ENCODE measurements at places on chromosomes 5 and 9. TPM values are rescaled to one million over a fixed set of nuclear protein-coding genes. Genes with fewer than 3 reads are reported as not detected.

RGMB gene
- 5.2 TPM for polyA plus RNA-seq

ADAMTSL2 gene
- polyA plus RNA-seq: 12.9 TPM

OR1Q1 gene
- not detected for polyA plus RNA-seq

PHAX gene
- 9.7 TPM for polyA plus RNA-seq

SMIM33 gene
- not detected for polyA plus RNA-seq

PCDHB5 gene
- 2.3 TPM for polyA plus RNA-seq

FAM163B gene
- polyA plus RNA-seq: not detected

CTNND2 gene
- polyA plus RNA-seq: 30.7 TPM

PDZD2 gene
- polyA plus RNA-seq: 1.4 TPM

- no peak overlapping the region for H3K4me3 ChIP-seq
- DNase-seq: no peak
- no peak overlapping the region for H3K27ac ChIP-seq
- no peaks in the 10 kb centered on the region for H3K36me3 ChIP-seq
- no peaks in the 10 kb centered on the region for H3K27me3 ChIP-seq
Measured at GRCh38 chr5:153613144-153613543, 122.7 kb downstream of the GRIA1 start.

- no peaks in the 10 kb centered on the region for H3K4me1 ChIP-seq
- H3K4me3 ChIP-seq: peak overlapping the region; percentile 90
- H3K27me3 ChIP-seq: no peaks in the 10 kb centered on the region
- no peak for DNase-seq
- H3K27ac ChIP-seq: peak overlapping the region; percentile 80
Measured at GRCh38 chr9:113350107-113350661, 843 bp downstream of the BSPRY start.

DNA sequence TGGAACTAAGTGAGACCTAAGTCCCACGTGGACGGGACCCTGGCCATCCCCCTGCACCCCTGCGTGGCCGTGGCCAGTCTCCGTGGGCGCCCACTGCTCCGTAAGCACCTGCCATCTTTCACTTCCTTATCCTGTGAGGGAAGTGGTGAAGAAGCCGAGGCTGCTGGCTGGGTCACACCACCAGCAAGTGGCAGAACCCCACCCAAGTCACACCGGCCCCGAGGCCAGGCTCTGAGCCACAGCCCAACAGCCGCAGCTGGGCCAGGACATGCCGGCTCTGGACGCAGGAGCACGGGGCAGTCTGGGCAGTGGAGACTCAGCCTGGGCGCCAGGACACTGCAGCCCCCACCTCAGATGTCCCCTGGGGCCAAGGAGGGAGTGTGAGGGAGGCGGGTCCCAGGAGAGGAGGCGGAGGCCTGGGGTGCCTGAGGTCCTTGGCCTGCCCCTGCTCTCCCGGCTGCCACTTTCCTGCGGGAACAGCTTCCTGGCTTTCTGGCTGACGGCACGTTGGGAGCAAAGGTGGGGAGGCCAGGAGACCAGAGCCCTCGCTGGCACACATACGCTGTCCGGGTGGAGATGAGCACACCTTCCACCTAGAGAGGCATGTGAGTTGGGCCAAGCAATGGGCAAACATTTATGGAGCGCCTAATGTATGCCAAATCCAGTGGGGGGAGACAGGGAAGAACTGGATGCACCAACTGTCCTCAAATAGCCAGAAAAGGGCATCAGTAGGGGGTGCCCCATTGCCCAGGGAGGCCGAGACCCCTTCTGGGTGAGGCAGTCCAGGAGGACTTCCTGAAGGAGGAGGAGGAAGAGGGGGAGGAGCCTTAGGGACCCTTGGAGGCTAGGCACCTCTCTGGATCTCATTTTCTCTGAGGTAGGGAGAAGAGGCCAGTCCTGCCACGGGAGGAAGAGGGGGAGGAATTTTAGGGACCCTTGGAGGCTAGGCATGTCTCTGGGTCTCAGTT is 43.9 kb upstream of the EGFL7 start:
- DNase-seq: peak; percentile 74
- peak overlapping the region; percentile 52 for H3K27ac ChIP-seq
- H3K36me3 ChIP-seq: no peaks in the 10 kb centered on the region
- H3K4me1 ChIP-seq: peaks cover under 1% of the 10 kb centered on the region
- no peaks in the 10 kb centered on the region for H3K27me3 ChIP-seq

GRCh38 chr5:91277093-91277626 is 106.0 kb downstream of the ARRDC3 start:
- no peak for DNase-seq
- no peaks in the 10 kb centered on the region for H3K36me3 ChIP-seq

- DNase-seq: no peak
- peaks cover 28% of the 10 kb centered on the region for H3K4me1 ChIP-seq
Measured at GRCh38 chr9:79577969-79578723, 6.4 kb downstream of the TLE4 start.

DNA sequence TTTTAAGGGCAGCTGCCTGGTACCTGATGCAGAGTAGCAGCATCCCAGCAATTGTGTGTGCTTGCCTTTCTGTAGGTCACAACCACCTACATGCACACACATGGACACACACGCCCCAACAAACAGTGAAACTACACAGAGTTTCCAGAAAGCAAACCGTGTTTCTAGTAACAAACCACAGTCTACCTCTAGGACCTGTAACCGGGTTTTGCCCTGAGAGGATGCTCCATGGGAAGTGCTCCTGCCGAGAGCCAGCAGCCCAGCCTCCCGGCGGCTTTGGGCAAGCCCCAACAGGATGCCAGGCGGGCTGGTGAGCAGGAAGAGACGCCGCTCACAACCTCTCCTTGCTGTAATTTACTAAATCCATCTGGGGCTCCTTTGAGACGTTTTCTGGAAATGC is 4.1 kb upstream of the TCF7 start:
- no peaks in the 10 kb centered on the region for H3K27me3 ChIP-seq
- no peaks in the 10 kb centered on the region for H3K36me3 ChIP-seq
- no peak for DNase-seq
- no peak overlapping the region for H3K27ac ChIP-seq
- H3K4me1 ChIP-seq: no peaks in the 10 kb centered on the region

DNA sequence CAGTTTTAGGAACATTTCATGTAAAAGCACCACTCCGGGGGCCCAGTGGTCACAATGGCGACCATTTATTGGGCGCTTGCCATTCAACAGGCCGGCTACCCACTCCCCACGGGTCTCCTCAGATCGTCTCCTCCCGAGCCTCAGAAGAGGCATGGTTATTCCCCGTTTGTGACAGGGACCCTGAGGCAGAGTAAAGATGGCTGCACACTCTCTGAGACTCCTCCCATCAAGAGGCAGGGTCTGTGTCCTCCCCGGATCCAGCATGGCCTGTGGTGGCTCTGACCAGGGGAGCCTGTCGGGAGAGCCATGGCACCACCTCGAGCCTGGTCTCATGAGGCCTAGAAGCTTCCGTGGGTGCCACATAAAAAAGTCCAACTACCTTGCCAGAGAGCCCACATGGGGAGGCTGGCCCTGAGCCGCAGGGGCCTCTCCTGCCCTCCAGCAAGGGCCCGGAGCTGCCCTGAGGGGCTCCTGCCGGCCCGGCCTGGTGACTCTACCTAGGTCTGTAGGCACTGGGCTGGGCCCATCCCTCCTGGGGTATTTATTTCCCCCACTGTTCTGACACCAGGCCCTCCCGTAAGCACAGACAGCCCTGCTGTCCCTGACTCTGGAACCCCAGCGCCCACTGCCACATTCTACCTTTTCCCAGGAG is 90.8 kb downstream of the VAV2 start:
- no peak overlapping the region for H3K4me3 ChIP-seq
- no peaks in the 10 kb centered on the region for H3K4me1 ChIP-seq
- no peak for DNase-seq
- H3K27ac ChIP-seq: no peak overlapping the region
- H3K36me3 ChIP-seq: no peaks in the 10 kb centered on the region

DNA sequence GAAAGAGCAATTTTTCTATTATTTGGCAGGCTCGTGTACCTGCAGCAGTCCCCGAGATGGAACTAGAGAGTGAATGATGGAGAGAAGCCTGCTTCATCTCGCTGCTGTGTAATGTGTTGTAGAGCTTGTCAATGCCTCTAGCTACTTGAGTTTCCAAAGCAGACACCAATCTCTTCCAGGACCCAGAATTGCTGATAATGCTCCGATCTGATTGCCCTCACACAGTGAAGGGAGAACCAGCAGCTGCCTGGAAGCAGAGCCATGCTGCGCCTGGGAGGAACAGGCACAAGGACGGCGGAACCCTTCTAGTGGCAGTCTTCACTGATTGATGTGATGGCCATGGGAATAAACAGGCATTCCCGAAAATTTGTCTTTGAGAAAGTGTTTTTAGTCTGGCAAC is 288.0 kb downstream of the ICE1 start:
- no peak overlapping the region for H3K4me3 ChIP-seq
- H3K27ac ChIP-seq: no peak overlapping the region
- H3K27me3 ChIP-seq: no peaks in the 10 kb centered on the region

DNA sequence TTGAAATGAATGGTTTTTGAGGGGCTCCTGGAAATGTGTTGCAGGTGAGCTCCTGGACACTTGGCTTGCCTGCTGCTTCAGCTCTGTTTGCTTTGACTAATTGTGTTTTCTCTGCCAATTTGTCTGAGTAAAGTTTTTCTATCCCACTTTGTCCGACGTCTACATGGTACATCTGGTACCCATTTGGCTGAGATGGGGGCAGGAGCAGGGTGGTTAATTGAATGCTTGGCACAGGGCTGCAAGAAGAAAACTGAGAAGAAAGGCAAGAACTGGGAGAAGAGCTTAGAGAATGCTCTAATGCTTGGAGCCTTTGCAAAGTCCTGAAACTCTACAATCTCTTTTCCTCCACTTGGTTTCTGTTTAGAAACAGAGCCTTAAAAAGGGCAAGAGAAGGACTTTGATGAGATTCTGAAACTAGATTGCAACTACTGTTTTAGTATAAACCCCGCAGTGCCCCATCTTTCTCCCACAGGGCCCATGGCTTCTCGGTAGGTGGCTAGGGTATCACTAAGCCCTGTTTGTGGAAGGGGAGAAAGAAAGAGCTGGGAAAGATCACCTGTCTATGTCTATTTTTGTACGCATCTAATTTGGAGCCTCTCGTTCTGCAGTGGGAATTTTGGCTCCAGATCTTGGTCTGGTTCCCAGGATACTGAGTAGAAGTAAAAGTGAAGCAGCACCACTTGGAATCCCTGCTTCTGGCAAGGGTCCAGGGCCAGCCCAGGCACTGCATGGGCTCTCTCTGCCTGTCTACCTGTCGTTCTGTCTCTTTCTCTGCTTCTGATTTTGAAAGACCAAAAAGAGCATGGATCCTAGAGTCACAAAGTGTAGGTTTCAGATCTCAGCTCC is 214.4 kb downstream of the SEMA6A start:
- H3K4me1 ChIP-seq: no peaks in the 10 kb centered on the region
- H3K4me3 ChIP-seq: no peak overlapping the region
- H3K27me3 ChIP-seq: no peaks in the 10 kb centered on the region
- no peaks in the 10 kb centered on the region for H3K36me3 ChIP-seq
- no peak overlapping the region for H3K27ac ChIP-seq

GRCh38 chr9:104232781-104233341 is 138.8 kb downstream of the SMC2 start:
- DNase-seq: no peak
- no peaks in the 10 kb centered on the region for H3K4me1 ChIP-seq
- H3K4me3 ChIP-seq: no peak overlapping the region
- H3K36me3 ChIP-seq: no peaks in the 10 kb centered on the region
- H3K27ac ChIP-seq: no peak overlapping the region

DNA sequence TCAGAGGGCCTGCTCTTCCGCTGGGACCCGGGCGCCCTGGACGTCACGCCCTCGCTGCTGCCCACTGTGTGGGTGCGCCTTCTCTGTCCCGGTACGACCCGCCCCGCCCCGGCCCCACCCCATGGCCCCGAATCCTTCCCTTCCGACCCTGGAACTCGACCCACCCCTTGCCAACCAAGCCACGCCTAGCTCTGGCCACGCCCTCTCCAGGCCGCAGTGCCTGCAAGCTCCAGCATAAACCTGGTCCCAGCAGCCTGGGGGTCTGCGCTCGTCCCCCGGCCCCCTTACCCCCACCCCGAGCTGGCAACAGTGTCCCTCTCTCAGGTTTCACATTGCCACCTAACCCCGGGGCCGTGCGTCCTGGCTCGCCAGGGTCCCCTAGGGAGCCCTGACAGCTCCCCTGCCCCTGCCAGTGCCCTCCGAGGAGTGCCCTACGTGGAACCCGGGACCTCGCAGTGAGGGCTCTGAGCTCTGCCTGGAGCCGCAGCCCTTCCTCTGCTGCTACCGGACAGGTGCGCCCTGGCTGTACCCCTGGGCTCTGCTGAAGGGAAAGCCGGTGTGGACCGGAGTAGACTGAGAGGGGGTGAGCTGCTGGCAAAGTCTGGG is 3.4 kb downstream of the ADGRD2 start:
- H3K36me3 ChIP-seq: no peaks in the 10 kb centered on the region
- H3K27ac ChIP-seq: no peak overlapping the region
- peaks cover 3% of the 10 kb centered on the region for H3K27me3 ChIP-seq
